Fibroblast of skin of scalp (primary cell): ENCODE measurements at places on chromosomes 3 and 15.

DNA sequence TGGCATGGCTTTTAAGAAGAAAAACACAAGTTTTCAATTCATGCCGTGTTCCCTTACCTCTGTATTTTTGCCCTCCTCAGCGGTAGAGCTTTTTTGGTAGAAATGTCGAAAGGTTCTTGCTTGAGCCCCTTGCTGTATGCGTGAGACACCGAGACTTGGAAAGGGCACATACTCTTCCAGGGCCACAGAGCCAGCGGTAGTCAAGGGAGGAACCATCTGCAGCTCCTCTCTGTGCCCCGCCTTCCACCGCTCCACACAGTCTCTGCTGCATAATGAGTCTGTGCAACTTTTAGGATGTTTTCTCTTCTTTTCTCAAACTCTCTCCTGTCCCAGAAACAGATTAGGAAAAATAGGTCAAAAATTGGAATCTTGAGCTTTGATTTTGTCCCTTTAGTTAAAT is 77.5 kb downstream of the LPP start:
- DNase-seq: no peak

- no peak for DNase-seq
Measured at GRCh38 chr3:190387578-190388213, at the start of gene CLDN16. Gene CLDN16 (plus strand): TSS chr3:190388163. CDS start chr3:190388330, 167 bp downstream.

DNA sequence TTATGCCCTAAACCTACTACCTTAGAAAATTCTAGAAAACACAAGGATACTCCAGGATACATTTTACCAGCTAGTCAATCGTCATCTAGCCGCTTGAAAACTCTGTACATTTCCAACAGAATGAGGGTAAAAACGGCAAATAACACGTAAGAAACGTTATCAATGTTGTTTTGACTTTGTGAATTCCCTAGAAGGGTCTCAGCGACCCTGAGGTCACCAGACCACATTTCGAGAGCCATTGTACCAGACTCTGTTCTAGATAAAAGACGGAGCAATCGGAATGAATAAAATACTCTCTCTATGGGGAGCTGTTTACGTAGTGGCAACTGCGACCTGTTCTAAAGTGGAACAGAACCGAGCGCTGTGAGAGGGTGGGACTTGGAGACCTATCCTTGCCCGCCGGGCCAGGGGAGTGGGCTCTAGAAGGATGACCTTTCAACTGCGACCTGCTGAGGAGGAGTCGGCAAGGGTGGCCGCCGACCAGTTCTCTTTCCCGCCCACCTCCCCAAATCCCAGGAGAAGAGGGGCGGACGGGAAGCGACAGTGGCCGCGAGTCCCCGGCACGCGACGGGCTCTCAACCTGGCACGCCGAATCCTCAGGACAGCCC is 778 bp upstream of the AP4E1 start:
- DNase-seq: peak; percentile 27

DNA sequence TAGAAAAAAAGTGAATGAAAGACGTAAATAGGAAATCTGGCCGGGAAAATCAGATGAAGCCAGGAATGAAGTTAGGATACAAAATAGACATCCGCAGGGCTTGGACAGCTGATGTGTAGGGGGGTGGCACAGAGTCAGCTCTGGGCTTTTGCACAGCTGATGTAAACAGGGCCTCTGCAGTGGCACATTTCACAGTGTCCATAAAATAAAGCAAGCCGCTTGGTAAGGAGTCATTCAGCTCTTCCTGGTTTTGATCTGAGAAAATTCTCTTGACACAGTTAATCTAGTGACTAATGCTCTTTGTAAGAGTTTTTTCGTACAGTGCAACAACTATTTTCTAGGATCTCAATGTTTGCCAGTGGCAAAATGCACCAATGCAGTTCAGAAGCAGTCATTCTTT is 153.3 kb downstream of the USP13 start:
- DNase-seq: peak; percentile 12

DNA sequence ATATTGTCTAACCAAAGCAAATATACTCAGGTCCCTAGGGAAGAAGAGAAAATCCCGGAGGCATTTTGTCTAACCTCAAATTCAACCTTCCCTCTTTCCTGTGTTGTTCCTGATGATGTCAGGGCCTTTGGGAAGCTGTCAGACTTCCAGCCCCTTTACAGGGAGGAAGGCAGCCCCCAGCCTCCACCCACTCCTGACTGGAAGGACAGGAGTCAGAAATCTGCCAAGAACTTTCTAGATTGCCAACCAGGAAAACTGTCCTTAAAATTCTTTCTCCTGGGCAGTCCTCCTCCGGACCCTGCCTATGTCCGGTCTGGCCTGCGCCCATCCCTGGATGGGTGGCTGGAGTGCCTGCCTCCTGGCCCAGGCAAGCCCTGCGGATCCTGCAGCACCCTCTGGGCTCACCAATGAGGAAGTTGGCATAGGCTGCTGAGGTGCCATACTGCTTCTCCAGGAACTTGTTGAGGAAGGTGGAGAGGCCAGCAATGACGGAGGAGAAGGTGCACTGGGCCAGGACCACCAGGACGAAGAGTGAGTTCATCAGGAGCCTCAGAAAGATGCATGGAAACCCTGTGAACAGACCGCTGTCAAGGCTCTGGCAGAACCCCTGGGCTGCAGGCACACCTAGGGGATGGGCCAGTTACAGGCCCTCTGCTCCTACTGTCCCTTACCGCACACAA is 52.6 kb upstream of the RAB6B start:
- peak; percentile 82 for DNase-seq

DNA sequence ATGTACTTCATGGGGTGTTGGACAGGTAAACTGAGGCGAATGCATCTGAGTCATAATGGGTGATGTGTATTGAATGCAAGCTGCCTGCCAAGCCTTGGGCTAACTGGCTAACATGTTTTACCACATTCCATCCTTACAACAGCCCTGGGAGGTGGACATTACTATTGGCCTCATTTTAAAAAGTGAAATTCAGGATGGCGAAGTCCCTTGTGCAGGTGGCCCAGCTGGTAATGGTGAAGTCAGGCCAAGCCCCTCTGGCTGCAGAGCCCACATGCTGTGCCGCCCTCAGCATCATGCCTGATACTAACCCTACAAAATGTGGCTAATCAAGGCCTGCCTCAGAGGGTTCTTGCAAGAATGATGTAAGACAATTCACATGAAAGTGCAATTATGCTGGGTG is 60.0 kb upstream of the CHD2 start:
- DNase-seq: no peak

GRCh38 chr3:95235916-95236315 is 1173.1 kb downstream of the NSUN3 start:
- no peak for DNase-seq

GRCh38 chr3:141986548-141987107 is 110.2 kb downstream of the ATP1B3 start:
- no peak for DNase-seq

- DNase-seq: no peak
Measured at GRCh38 chr15:69484837-69485236, 32.2 kb downstream of the RPLP1 start.

DNA sequence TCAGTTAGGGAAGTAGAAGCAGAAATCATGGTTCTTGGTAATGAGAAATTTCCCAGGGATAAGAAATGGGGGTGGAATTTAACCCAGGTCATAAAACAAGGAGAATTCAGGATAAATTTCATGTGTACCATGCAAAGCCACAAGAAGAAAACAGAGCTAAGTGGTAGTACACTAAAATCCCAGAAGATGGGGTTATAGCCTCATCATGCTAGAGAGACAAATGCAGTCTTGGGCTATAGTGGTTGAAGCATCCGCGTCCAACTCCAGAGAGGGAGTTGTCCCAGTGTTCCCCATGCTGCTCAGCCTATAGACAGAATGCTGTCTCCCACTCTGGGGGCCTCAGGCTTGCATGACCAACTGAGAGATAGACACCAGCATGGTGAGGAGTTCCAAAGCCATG is 36.2 kb upstream of the CLRN1 start:
- peak; percentile 76 for DNase-seq

- no peak for DNase-seq
Measured at GRCh38 chr15:69763831-69764230, 311.2 kb downstream of the RPLP1 start.

GRCh38 chr3:55714057-55714456 is 227.0 kb upstream of the WNT5A start:
- no peak for DNase-seq

GRCh38 chr3:138336454-138336999 is 6.9 kb upstream of the NME9 start:
- no peak for DNase-seq

GRCh38 chr3:3069723-3070122 is 40.5 kb downstream of the IL5RA start:
- no peak for DNase-seq

DNA sequence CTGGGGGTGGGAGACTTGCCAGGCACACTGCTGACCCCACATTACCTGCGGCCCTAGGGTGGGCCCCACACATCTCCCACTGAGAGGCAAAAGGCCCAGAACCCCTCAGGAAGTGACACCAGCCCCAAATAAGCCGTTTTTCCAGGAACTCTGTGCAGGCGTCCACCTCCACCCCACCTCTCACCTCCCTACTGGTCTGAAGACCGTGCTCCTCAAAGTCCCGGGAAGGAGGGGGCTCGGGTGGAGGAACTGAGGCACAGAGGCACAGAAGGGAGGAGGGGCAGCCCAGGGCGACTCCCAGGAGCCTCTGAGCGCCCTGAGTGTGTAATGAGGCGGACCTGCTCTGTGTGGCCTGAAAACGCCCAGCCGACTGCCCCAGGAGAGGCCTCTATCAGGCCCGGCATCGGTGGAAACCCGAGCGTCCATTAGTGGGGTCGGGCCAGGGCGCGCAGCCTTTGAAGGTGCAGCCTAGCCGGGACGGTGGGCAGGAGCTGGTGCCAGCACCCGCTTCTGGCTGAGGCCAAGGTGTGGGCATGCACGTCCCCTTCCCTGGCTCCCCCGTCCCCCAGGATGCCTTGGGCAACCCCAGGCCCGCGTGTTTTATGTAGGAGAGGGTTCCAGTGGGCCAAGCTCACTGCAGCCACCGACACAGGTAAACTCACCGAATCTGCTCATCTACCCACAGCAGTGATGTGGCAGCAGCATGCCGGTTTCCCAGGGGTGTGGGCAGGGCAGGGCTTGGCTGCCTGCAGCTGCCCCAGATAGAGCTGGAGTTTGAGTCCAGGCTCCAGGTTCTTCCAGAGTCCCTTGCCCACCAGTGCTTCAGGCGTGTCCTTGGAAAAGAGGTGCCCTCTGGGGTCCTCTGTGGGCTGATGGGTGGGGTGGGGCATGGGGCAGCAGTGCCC is 55.8 kb downstream of the DNAJB8 start:
- DNase-seq: no peak

DNA sequence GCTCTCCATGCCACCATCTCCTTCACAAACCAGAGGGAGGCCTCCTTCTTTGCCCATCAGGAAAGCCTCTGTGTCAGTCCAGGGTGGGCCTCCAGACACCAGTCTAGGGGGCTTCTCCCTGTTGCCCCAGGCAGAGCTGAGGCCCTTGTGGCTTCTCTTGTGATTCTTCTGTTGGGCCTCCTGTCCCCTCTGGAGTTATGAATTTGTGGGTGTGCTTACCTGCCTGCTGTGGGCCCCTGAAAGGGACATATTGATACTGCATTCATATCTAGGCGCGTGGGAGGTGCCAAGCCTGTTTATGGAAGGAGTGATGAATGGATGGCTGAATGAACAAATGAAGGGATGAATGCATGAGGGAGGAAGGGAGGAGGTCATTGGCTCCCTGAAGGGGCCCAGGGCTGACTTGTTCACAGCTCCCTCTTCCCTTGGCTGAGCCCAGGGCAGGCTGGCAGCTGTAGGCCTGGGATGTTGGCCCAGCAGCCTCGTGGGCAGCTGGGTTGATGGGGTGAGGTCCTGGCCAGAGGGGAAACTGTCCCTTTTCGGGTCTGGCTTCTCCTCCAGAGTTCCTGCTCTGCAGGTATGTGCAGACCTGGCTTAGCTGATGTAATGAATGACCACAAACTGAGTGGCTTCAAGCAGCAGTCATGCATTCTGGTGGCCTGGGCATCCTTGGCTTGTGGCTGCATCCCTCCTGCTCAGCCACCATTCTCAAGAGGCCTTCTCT is 195.4 kb downstream of the GOLGA6L6 start:
- no peak for DNase-seq

DNA sequence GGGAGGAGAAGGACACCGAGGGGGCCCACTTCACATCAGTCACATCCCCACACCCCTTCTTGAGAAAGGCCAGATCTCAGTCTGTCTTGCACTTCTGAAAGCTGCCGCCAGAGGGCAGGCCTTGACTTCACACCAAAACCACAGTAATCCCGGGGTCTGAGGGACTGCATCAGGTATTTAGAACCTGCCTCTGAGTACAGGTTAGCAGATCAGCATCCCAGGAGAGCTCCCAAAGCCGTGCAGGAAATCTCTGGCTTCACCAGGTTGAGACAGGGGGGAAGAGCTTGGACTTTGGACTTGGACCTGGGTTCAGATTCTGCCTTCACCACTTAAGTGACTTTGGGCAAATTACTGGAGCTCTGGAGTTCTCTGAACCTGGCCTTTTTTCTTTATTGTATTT is 50.3 kb downstream of the LHFPL4 start:
- peak; percentile 57 for DNase-seq

GRCh38 chr3:15289661-15290060 is 42.7 kb downstream of the SH3BP5 start:
- no peak for DNase-seq

DNA sequence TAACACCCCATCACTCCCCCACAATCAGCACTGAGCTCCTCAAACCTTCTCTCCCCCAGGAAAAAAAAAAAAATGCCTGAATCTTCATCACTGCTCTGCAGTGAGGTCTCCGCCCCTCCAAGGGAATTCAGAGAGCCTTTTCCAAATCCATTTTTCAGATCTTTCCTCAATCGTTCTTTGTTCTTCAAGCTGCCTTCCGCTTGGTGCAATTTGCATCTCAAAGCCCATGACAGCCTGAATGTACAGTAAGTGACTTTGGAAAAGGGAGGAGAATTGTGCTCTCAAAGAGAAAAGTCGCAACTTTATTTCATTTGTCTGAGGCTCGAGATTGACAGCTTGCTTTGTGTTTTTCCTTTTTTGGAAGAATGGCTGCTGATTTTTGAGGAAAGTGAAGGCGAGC is 75.0 kb downstream of the CORO2B start:
- no peak for DNase-seq

- DNase-seq: no peak
Measured at GRCh38 chr15:91214675-91215590, 114.9 kb downstream of the SV2B start.

GRCh38 chr15:74904190-74904805 is 2.4 kb downstream of the FAM219B start:
- DNase-seq: no peak

GRCh38 chr3:16770021-16770420 is 114.7 kb upstream of the PLCL2 start:
- no peak for DNase-seq

GRCh38 chr15:75631935-75632334 is 6.4 kb upstream of the SNUPN start:
- DNase-seq: no peak

DNA sequence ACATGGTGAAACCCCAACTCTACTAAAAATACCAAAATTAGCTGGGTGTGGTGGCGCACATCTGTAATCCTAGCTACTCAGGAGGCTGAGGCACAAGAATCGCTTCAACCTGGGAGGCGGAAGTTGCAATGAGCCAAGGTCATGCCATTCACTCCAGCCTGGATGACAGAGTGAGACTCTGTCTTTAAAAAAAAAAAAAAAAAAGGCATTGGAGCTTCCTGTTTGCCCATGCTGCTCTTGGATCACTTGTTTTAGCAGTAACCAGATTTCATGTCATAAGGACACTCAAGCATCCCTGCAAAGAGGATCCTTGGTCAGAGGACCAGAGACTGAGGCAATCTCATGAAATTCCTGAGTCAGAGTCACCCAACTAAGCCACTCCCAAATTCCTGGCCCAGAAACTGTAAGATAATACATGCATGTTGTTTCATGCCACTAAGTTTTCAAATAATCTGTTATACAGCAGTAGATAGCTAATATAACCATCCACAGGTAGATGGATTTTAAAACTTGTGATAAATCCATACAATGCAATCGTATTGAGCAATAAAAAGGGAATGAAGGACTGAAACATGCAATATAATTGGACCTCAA is 82.0 kb upstream of the XXYLT1 start:
- DNase-seq: peak; percentile 98
